ENCODE measurements at places on chromosomes 1 and 21.

GRCh38 chr1:205930799-205931281 lies 12.4 kb downstream of the SLC26A9 start:
- no peak for DNase-seq

DNA sequence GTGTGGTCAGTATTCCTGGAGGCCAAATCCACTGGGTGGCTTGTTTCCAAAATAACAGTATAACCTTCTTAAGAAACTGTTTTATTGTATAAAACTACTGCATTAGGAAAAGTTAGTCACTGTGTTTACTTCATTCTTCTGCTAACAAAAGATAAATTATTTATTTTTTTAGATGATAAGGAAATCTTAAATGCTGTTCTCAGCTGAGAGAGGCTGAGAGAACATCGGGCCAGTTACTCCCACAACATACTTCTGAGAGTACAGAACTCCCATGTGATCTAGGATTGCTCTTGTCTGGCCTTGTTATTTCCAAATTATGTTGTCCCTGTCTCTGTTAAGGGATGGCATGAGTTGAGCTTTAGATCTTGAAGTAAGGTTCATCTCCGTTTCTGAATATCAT lies 96.7 kb upstream of the CXADR start:
- DNase-seq = no peak

DNA sequence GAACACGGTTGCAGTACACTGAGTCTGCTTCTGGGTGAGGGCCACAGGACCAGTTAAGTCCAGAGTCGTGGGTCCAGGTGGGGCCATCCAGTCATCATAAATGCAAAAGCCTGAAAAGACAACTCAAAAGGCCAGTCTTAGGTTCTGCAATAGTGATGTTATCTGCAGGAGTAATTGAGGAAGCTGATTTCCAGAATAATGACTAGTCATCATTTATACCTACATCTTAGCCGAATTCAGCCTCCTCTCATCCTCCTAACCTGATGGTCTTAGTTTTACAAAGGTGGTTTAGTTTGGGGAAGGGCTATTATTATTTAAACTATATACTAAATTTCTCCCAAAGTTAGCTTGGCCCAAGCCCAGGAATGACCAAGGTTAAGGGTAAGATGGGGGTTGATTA lies 23.5 kb upstream of the SLC5A9 start:
- no peak for DNase-seq

DNA sequence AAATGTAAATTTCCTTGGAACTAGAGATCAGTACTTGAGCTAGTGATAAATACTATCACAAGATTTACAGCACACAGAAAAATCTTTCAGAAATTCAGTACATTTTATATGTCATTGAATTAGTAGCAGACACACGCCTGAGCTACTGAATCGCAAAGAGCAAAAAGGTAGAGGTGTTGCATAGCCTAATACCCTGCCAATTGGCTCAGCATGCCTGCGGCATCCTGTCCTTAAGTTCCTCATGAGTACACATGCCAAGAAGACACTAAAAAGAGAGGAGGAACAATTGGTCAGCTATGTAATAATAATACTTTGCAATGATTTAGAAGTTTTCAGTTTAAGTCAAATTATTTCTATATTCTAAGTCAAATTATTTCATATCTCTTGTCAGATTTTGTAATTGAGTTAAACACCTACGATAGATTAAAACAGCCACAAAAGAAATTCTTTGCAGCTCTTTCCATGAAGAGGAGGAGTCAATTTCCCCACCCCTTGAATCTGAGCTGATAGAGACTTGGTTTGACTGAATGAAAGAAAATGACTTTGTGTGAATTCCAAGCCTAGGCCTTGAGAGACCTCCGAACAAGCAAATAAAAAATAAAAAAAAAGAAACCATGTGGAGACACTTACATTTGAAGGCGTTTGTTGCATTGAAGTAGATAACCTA lies 36.2 kb upstream of the PKN2 start:
- no peak for DNase-seq
